ENCODE measurements at places on chromosomes 1 and 21. TPM values are rescaled to one million over a fixed set of nuclear protein-coding genes. Genes with fewer than 3 reads are reported as not detected.

- no peaks in the 10 kb centered on the region for H3K4me1 ChIP-seq
- H3K36me3 ChIP-seq: no peaks in the 10 kb centered on the region
- no peaks in the 10 kb centered on the region for H3K27me3 ChIP-seq
- H3K27ac ChIP-seq: no peak overlapping the region
- H3K4me3 ChIP-seq: no peak overlapping the region
- no peak for DNase-seq
Observed at GRCh38 chr1:29504196-29504595, 267.9 kb downstream of the PTPRU start.

The MMEL1 gene
- 5.5 TPM for total RNA-seq

DNA sequence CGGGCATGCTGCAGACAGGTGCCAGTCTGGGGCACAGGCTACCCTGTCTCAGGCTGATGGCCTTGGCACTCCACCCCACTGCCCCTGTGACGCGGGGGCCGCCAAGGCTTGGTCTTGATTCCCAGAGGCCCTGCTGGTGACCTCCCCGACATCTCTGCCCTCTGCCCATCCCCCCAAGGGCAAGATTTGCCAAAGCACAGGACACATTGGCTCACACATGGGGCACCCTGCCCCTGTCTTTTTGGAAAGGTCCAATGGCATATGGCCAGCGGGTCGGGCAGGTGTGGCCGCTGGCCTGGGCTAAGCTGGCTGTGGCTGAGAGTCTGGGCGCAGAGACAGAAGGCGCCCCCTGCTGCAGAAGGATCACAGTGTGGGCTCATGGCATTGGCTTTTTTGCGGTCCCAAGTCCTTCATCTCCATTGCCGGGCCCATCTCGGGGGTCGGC, 4.6 kb downstream of the MIB2 start:
- H3K4me3 ChIP-seq: no peak overlapping the region
- H3K36me3 ChIP-seq: peaks cover 6% of the 10 kb centered on the region
- no peak overlapping the region for H3K27ac ChIP-seq
- peaks cover 25% of the 10 kb centered on the region for H3K4me1 ChIP-seq
- no peak for DNase-seq

DNA sequence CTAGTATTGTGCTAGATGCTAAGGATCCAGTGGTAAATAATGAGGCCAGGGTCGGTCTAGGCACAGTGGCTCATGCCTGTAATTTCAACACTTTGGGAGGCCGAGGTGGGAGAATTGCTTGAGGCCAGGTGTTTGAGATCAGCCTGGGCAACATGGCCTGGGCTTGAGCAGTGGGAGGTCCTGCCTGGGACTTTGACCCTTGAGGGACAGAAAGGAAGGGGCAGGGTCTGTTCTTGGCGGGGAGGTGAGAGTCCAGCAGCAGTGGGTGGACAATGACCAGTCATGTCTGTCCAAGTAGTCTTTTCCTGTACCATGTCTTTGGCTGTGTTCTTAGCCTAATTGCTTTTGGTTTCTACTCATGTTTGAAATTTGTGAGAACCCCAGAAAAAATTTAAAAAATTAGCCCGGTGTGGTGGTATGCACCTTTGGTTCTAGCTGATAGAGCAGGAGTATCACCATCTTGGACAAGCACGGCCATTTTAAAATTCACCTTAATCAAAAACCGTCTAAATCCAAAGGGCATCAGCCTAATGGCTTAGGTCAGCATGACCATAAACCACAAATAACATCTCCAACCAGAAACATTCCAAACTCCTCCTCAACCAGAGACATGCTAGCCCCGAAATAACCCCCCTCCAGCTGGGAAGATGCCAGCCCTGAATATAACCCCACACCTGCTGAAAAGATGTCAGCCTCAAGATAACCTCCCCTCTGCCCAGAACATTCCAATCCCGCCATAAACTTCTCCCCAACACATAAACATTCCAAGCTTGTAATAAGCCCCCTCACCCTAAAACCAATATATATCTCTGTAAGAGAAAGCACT, 6.8 kb upstream of the AK2 start:
- H3K4me1 ChIP-seq: no peaks in the 10 kb centered on the region
- no peak overlapping the region for H3K27ac ChIP-seq
- no peaks in the 10 kb centered on the region for H3K36me3 ChIP-seq
- no peaks in the 10 kb centered on the region for H3K27me3 ChIP-seq
- DNase-seq: no peak

The PER3 gene
- total RNA-seq: 32.5 TPM

The NUF2 gene
- 1.2 TPM for total RNA-seq

DNA sequence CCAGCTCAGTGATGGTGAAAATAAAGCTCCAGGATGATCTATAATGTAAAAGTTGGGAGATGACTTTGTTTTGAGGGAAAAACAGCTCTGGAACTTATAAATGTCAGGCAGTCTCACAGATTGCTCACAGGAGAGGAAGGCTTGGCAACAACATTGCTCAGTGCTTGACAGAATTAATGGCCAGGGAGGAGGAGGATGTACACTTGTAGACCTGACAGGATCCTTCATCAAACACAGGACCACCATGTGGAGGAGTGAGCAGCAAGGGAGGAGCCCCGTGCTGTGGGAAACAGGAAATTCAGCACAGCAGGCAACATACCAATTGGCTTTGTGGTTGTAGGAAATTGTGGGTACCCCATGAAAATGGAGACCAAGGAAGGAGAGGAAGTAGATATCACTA, 291.8 kb upstream of the CAMK1G start:
- no peaks in the 10 kb centered on the region for H3K36me3 ChIP-seq
- no peak overlapping the region for H3K4me3 ChIP-seq
- H3K4me1 ChIP-seq: no peaks in the 10 kb centered on the region
- no peaks in the 10 kb centered on the region for H3K27me3 ChIP-seq
- DNase-seq: no peak

- H3K4me1 ChIP-seq: no peaks in the 10 kb centered on the region
- no peaks in the 10 kb centered on the region for H3K36me3 ChIP-seq
- no peaks in the 10 kb centered on the region for H3K27me3 ChIP-seq
- no peak for DNase-seq
- H3K4me3 ChIP-seq: no peak overlapping the region
Observed at GRCh38 chr1:173302366-173302765, 95.2 kb upstream of the TNFSF4 start.

The CIART gene
- total RNA-seq: 3.0 TPM

DNA sequence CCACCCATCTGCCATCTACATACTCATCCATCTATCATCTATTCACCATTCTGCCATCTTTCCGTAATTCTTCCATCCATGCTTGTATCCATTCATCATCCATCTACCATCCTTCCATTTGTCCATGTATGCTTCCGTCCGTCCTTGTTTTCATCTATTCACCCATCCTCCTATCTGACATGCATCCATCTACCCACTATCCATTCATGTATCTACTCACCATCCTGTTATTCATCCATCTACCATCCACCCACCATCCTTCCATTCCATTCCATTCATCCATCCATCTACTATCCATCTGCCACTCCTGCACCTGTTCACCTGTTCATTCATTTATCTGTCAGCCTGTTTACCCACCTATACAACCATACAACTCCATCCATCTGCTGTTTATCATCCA, 86.2 kb downstream of the TRIM11 start:
- no peak overlapping the region for H3K27ac ChIP-seq
- H3K27me3 ChIP-seq: no peaks in the 10 kb centered on the region
- no peaks in the 10 kb centered on the region for H3K36me3 ChIP-seq
- H3K4me1 ChIP-seq: no peaks in the 10 kb centered on the region
- H3K4me3 ChIP-seq: no peak overlapping the region

The GPATCH4 gene
- 22.3 TPM for total RNA-seq

- peaks cover 5% of the 10 kb centered on the region for H3K4me1 ChIP-seq
- H3K4me3 ChIP-seq: no peak overlapping the region
- peak; percentile 41 for DNase-seq
- no peak overlapping the region for H3K27ac ChIP-seq
Observed at GRCh38 chr1:121414905-121415304, 230.1 kb downstream of the SRGAP2C start.

- H3K27me3 ChIP-seq: no peaks in the 10 kb centered on the region
- H3K4me3 ChIP-seq: no peak overlapping the region
Observed at GRCh38 chr1:155646307-155646706, 36.3 kb downstream of the MSTO1 start.

The IVL gene
- 0.24 TPM for total RNA-seq

GRCh38 chr1:66395202-66396061, 138.5 kb upstream of the SGIP1 start:
- no peaks in the 10 kb centered on the region for H3K36me3 ChIP-seq
- DNase-seq: no peak
- H3K4me1 ChIP-seq: peaks cover 4% of the 10 kb centered on the region
- no peak overlapping the region for H3K4me3 ChIP-seq
- H3K27me3 ChIP-seq: no peaks in the 10 kb centered on the region

The BCAN gene
- 0.11 TPM for total RNA-seq

GRCh38 chr1:110004583-110004982, 20.0 kb downstream of the AHCYL1 start:
- no peak for DNase-seq
- H3K27ac ChIP-seq: peak overlapping the region; percentile 82
- peaks cover 6% of the 10 kb centered on the region for H3K36me3 ChIP-seq
- H3K4me1 ChIP-seq: peaks cover 41% of the 10 kb centered on the region
- no peaks in the 10 kb centered on the region for H3K27me3 ChIP-seq

The TENT5C gene
- total RNA-seq: 20.5 TPM

- H3K36me3 ChIP-seq: no peaks in the 10 kb centered on the region
- no peaks in the 10 kb centered on the region for H3K27me3 ChIP-seq
- no peak for DNase-seq
- peaks cover 8% of the 10 kb centered on the region for H3K4me1 ChIP-seq
Observed at GRCh38 chr1:111585447-111586086, 34.0 kb upstream of the RAP1A start.

The SYF2 gene
- total RNA-seq: 21.9 TPM

GRCh38 chr1:155882235-155882634, 22.9 kb downstream of the SYT11 start:
- H3K27me3 ChIP-seq: no peaks in the 10 kb centered on the region
- no peak overlapping the region for H3K4me3 ChIP-seq
- H3K36me3 ChIP-seq: no peaks in the 10 kb centered on the region
- no peak for DNase-seq
- no peaks in the 10 kb centered on the region for H3K4me1 ChIP-seq
- no peak overlapping the region for H3K27ac ChIP-seq

GRCh38 chr1:164561472-164561871, 2.5 kb downstream of the PBX1 start:
- no peaks in the 10 kb centered on the region for H3K36me3 ChIP-seq
- peaks cover 3% of the 10 kb centered on the region for H3K4me1 ChIP-seq
- DNase-seq: no peak
- no peak overlapping the region for H3K4me3 ChIP-seq

GRCh38 chr21:31728191-31728590, 3.7 kb downstream of the SCAF4 start:
- peaks cover 48% of the 10 kb centered on the region for H3K4me1 ChIP-seq
- no peaks in the 10 kb centered on the region for H3K27me3 ChIP-seq
- H3K27ac ChIP-seq: no peak overlapping the region
- no peak overlapping the region for H3K4me3 ChIP-seq
- DNase-seq: no peak
- no peaks in the 10 kb centered on the region for H3K36me3 ChIP-seq

GRCh38 chr1:221184131-221184794, 305.0 kb downstream of the HLX start:
- no peaks in the 10 kb centered on the region for H3K4me1 ChIP-seq
- DNase-seq: no peak
- no peaks in the 10 kb centered on the region for H3K27me3 ChIP-seq
- no peaks in the 10 kb centered on the region for H3K36me3 ChIP-seq

DNA sequence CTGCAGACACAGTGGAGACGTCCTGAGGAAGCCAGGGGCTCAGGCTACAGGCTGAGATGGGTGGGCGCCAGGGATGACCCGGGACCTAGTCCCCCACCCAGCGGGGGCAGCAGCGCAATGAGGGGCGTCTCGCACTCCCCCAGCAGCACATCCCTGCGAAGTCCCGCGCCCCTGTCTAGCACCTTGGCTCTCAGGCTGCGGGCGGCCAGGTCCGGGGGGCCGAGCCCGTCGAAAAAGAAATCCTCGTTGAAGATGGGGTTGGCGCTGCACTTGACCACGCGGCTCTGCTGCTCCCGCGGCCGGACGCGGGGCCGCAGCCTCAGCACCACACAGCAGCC, 1.8 kb downstream of the C2CD4D start:
- no peaks in the 10 kb centered on the region for H3K27me3 ChIP-seq
- DNase-seq: no peak
- H3K4me3 ChIP-seq: peak overlapping the region; percentile 36
- H3K4me1 ChIP-seq: peaks cover 35% of the 10 kb centered on the region
- H3K36me3 ChIP-seq: no peaks in the 10 kb centered on the region
- no peak overlapping the region for H3K27ac ChIP-seq

GRCh38 chr21:46080171-46081021, 17.5 kb upstream of the COL6A2 start:
- H3K4me3 ChIP-seq: no peak overlapping the region
- no peak overlapping the region for H3K27ac ChIP-seq
- DNase-seq: no peak
- no peaks in the 10 kb centered on the region for H3K27me3 ChIP-seq

DNA sequence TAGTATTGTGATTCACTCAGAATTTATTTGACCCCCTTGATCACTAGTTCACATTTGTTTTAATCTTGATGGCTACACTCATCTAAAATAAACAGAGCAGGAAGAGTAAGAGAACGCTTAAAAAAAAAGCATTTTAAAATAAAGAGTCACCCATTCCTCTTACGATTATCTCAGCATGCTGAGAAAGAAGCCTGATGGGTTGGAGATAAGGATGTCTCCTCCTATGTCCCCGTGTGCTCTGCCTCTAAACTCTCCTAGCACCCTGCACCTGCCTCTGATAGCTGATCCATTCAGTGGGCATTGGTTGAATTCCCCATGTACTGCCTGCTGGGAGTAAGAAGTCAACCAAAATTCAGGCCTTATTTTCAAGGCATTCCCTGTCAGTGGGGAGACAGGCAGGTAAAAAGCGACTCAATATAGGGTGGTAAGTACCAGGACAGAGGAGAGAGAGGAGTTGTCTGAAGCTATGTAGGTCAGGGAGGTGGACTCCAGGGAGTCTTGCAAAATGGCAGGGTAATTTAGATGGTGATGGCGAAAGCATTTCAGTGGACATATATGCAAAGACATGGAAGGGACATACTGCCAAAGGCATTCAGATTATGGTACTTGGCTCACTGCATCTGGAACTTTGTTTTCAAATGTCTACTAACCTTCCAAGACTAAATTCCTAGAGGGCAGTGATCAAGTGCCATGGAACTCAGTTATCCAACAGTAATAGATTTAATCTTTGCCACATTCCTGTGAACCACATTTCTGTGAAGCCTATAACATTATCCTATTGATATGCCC, 18.4 kb downstream of the ELAVL4 start:
- no peak overlapping the region for H3K4me3 ChIP-seq
- H3K4me1 ChIP-seq: no peaks in the 10 kb centered on the region
- no peaks in the 10 kb centered on the region for H3K36me3 ChIP-seq
- no peak overlapping the region for H3K27ac ChIP-seq
- H3K27me3 ChIP-seq: no peaks in the 10 kb centered on the region
- DNase-seq: no peak

GRCh38 chr1:41483001-41483850, 1.3 kb downstream of the EDN2 start:
- H3K27ac ChIP-seq: no peak overlapping the region
- DNase-seq: no peak
- H3K4me1 ChIP-seq: peaks cover 20% of the 10 kb centered on the region
- no peaks in the 10 kb centered on the region for H3K27me3 ChIP-seq
- no peak overlapping the region for H3K4me3 ChIP-seq
- no peaks in the 10 kb centered on the region for H3K36me3 ChIP-seq

The ASCL5 gene
- total RNA-seq: not detected

The S100A4 gene
- total RNA-seq: 657 TPM
